Stimulated activated CD4-positive, alpha-beta T cell treated with anti-CD3 and anti-CD28 coated beads, Interleukin-1b, Interleukin-23, amount 100 ng/mL, for 1 hour (primary cell): ENCODE measurements at places on chromosomes 4 and X.

DNA sequence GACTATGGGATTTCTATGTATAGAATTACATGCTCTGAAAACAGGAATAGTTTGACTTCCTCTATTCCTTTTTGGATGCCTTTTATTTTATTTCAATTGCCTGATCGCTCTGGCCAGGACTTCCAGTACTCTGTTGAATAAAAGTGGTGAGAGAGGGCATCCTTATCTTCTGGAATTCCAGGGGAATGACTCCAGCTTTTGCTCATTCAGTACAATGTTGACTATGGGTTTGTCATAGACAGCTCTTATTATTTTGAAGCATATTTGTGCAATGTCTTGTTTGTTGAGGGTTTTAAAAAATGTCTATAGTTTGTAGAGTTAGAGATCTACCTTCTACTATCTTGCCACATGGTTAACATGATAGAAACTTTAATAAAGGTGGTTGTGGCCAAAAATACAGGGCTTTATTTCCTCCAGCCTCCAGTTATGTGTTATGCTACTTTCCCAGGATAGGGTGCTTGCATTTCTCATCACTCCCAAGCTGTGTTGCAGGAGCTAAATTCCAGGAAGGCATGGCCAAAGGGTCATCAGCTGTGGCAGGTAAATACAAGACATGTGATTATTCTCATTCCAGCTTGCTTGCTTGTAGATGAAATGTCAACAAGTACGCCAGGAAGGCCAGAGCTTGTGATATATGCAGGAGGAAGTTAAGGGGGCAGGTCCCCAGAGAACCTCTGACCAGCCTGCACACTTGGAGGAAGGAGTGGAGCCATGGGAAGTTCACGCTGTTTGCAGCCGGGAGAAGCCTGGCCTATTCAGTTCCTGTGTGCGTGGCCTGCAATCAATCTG is 142.4 kb upstream of the CPXCR1 start:
- DNase-seq: no peak

DNA sequence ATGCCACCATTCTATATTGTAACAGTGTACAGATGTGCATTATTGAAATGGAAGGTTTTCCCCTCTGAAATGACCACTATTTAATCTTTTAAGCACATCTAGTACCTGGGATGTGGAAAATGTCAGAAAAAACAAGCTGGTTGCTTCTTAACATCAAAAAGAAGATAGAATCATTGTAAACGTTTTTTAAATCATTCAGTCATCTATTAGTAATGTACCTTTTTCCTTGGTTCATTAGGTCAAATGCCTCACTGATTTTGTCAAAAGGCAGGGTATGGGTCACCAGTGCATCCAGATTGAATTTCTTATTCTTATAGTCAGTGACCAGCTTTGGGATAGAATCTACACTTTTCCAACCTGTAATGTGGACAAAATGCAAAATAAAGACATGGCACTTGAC is 17.7 kb downstream of the ADH4 start:
- DNase-seq: no peak

DNA sequence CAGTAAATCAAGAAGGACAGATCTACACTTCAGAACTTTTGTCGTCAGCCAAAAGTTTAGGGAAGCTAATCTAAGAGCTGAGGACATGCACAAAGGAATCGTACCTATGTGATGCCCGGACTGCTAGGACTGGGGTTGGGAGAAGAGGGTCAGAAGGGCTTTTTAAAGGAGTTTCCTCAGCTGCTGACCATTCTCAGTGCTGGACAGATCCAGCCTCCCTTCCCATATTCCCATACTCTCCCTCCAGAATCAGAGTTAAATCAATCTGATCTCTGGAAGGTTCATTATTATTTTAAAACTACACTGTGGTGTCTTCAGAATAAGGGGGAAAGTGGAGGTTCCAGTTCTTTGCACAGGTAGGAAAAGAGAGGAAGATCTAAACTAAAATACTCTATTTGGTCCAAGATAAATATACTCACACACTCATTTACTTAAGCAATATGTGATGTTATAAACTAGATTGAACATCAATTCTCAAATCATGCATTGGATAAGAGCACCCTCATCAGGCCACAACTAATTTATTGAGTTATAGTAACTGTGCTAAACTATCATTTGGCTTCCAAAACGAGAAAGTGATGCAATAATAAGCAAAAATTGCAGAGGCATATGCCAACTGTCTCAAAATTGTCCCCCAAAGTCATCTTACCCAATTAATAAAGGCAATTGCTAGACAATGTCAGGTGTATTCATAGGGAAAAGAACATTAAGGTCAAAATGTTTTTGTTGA is 124.7 kb downstream of the HNRNPD start:
- DNase-seq: no peak

GRCh38 chrX:19670854-19671620 is 155.7 kb upstream of the MAP3K15 start:
- no peak for DNase-seq

- no peak for DNase-seq
Measured at GRCh38 chr4:185512516-185512915, 22.8 kb downstream of the PDLIM3 start.

- no peak for DNase-seq
Measured at GRCh38 chrX:102672856-102673255, 21.6 kb downstream of the GPRASP1 start.

DNA sequence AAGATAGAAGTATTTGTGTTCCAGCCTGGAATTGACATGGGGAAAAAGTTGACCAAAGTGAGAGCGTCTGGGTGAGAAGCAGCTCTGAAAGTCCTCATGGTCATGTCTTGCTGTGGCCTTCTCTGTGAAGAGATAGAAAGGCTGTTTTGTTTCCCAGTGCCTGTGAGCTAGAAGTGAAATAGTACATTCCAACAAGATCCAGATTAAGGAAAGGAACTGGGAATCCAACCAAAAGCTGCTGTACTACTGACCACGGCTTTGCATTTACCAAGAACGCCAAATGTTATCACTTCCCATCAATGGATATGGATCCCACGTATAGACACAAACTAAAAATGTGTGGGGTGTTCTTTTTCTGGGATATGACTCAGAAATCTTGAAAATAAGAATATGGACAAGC is 51.2 kb downstream of the TENM3 start:
- DNase-seq: no peak

DNA sequence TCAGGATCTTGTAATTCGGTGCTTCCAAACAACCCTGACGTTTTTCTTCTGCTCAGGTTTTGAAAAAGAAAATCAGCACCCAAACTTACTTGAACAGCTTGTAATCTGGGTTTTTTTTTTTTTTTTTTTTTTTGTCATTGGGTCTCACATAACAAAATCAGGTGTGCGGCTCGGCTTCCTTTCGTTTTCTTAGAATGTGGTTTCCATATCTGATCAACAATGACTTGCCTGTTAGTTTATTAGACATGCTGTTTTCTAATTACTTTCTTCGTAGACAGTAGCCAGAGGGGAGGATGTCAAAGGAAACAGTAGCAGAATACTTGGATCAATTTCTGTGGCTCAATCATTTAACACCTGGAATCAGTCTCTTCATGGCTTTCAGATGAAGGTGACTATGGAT is 890 bp upstream of the FREM3 start:
- no peak for DNase-seq

DNA sequence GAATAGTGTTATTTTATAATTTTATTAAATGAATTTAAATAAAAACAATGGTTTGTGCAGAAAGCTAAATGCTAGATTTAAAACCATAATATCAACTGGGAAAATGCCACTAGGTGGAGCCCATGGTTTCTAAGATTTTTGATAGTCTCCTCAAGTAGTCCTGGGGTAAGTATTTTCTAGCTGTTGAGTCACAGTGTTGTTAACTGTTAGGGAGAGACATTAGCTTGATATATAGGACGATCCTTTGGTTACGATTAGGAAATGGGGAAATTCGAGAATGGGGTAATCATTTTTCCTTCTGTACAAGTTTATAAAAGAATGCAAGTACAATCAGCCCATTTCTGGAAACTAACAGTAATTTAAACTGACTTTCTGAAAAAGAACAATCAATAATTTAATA is 378.4 kb downstream of the ANKRD50 start:
- no peak for DNase-seq

- DNase-seq: no peak
Measured at GRCh38 chrX:143571521-143571920, 54.2 kb upstream of the SPANXN3 start.

- DNase-seq: no peak
Measured at GRCh38 chr4:85510632-85510984, 35.7 kb downstream of the ARHGAP24 start.

GRCh38 chrX:43676971-43677572 is 21.0 kb downstream of the MAOA start:
- no peak for DNase-seq

GRCh38 chr4:145565328-145565727 is 53.9 kb upstream of the MMAA start:
- no peak for DNase-seq

GRCh38 chr4:114149-114548 is 10.2 kb upstream of the ZNF718 start:
- DNase-seq: no peak

GRCh38 chr4:15682242-15683142 is 865 bp downstream of the FAM200B start:
- DNase-seq: no peak

DNA sequence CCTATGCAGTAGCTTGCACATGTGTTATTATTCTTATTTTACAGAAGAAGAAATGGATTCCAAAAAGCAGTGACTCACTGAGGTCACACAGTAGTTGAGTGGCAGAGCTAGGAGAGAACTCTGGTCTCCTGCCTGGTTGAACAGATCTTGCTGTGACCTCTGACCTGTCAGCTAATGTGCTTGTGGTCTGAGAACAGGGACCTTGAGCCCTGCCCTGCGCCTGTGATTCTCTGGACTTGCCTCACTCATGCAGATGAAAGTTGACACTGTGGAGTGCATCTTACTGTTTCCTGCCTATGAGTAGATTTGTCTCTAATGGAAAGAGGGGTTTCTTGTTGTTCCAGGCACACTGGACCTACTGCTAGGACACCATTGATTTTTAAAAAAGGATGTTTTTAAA is 32.3 kb downstream of the ETNPPL start:
- DNase-seq: no peak

GRCh38 chrX:4382273-4382672 is 668.8 kb upstream of the PRKX start:
- DNase-seq: no peak

GRCh38 chr4:70768301-70768948 is 46.7 kb downstream of the RUFY3 start:
- no peak for DNase-seq

DNA sequence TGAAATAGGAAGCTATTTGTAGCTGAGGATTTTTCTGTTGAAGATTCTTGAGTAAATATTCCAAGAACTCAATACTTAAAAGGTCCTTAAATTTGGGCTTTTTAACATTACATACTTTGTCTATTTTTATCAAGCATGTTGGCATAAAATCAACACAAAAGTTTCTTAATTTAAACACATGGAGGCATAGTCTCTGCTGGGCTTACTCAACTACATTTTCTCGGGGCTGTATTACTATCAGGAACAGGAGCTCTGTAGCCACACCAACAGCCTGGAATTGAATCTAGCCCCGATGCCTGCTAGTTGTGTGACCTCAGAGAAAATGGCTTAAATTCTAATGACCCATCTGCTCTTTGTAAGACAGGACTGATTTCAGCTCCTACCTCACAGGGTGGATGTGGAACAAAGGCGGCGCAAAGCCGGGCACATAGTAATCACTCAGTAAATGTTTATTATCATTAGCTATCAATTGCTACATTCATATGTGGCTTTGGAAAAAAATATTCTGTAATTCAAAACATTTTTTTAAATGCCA is 207.0 kb downstream of the NSUN7 start:
- no peak for DNase-seq

DNA sequence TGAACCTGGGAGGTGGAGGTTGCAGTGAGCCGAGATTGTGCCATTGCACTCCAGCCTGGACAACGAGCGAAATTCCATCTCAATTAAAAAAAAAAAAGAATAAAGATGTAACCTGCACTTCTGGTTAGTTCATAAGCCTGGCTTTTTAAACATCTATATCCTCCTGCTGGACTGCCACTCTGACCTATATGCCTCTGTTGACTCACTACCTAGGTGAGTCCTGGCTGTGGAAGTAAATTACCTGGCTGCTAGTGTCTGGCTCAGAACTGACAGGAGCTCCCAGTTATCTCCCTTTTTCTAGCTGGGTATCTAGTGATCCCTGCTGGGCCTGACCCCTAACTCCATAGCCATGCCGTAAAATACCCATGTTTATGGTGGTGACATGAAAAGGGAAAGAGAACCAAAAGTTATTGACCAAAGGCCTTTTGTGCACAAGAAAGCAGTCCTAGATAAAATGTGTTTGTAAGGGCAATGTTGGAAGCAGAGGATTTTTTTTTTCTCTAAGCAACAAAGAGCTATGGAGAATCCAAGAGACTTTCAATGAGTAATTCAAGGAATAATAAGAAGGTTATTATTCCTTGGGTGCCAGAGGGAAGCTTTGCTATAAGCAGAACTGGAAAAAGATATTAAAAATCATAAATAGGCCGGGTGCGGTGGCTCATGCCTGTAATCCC is 10.4 kb upstream of the G3BP2 start:
- no peak for DNase-seq

DNA sequence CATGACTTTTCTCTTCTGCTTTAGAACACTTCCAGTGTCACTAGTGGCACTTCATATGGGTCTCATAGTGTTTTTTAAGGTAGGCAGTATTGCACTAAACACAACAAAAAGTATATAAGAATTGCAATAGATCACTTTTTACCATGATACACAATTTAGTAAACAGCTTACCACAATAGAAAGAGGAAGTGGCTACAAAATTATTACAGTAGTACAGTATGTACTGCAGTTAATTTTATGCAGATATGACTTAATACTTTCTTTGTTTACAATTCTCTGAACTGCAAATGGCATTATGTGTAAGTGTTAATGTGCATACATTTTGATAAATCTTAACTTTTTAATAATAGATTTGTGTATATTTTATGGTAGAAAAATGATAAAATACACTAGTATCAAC is 157.3 kb downstream of the RRAGB start:
- DNase-seq: no peak

DNA sequence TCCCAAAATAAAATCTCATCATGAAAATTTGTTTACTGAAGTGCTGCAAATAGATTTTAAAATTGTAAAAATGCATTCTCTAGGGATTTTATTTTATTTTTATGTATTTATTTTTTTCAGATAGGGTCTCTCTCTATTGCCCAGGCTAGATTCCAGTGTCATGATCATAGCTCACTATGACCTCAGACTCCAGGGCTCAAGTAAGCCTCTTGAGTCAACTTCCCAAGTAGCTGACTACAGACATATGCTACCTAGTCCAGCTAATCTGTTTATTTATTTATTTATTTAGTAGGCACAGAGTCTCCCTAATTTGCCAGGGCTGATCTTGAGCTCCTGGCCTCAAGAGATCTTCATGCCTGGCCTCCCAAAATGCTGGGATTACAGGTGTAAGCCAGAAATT is 317.7 kb upstream of the ANXA10 start:
- DNase-seq: no peak

DNA sequence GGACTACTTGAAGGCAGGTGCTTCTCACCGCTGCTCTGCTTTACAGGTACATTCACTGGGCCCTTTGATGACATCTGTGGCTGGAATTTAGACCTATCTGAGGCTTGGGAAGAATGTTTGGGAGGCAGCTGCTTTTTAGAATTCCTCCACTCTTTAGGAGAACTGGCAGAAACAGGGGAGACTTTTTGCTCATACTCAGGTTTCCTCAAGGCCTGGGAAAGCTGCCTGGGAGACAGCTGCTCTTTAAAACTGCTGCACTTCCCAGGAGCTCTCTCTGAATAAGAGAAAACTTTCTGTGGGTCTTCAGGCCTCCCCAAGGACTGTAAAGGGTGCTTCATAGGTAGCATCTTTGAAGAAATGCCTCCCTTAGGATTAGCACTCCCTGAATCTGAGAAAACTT is 14.3 kb downstream of the CT47C1 start:
- DNase-seq: no peak

- no peak for DNase-seq
Measured at GRCh38 chr4:179307297-179308136, 1865.3 kb upstream of the AGA start.

- no peak for DNase-seq
Measured at GRCh38 chrX:68647156-68647957, at the start of gene STARD8. Gene STARD8, plus strand, starts transcription at chrX:68647666. Its CDS starts 217 bp downstream, at chrX:68647883.
